Left kidney (tissue), 8 donors: ENCODE measurements at places on chromosomes 7 and 10.

DNA sequence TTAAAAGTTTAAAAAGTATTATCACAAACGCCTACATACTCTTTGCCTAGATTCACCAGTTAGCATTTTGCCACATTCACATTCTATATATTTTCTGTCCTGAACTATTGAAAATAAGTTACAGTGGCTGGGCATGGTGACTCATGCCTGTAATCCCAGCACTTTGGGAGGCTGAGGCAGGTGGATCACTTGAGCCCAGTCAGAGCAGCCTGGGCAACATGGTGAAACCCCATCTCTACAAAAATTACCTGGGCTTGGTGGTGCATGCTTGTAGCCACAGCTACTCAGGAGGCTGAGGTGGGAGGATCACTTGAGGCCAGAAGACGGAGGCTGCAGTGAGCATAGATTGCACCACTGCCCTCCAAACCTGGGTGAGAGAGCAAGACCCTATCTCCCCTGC, 5.3 kb downstream of the ARPC1A start:
- no peak for DNase-seq

- DNase-seq: no peak
These were observed 749.8 kb downstream of the TNS3 start for GRCh38 chr7:46832136-46832535.

DNA sequence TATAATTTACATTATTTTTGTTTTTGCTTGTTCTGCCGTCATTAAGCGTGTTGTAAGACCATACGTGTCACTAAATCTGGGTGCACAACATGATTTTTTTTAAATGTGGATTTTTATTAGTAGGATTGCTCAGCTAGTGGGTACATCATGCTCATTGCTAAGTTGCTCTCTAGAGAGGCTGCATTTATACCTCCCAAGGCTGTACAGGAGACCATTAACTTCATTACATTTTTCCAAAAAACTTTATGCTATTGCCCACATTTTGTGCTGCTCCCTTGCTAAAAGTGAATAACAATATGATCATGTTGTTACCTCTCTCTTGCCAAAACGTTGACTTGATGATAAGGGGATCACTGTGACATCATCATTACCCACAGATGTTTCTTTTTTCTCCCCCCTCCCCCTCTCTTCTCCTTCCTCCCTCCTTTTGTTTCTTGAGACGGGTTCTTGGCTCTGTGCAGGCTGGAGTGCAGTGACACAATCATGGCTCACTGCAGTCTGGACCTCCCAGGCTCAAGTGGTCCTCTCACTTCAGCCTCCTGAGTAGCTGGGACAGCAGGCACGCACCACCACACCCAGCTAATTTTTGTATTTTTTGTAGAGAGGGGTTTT, 65.1 kb downstream of the BMPR1A start:
- no peak for DNase-seq

- no peak for DNase-seq
These were observed 107.1 kb upstream of the NOBOX start for GRCh38 chr7:144510621-144511020.

GRCh38 chr7:16691241-16691640, 45.3 kb downstream of the BZW2 start:
- no peak for DNase-seq

GRCh38 chr10:112442063-112442462, 4.7 kb downstream of the ZDHHC6 start:
- no peak for DNase-seq

DNA sequence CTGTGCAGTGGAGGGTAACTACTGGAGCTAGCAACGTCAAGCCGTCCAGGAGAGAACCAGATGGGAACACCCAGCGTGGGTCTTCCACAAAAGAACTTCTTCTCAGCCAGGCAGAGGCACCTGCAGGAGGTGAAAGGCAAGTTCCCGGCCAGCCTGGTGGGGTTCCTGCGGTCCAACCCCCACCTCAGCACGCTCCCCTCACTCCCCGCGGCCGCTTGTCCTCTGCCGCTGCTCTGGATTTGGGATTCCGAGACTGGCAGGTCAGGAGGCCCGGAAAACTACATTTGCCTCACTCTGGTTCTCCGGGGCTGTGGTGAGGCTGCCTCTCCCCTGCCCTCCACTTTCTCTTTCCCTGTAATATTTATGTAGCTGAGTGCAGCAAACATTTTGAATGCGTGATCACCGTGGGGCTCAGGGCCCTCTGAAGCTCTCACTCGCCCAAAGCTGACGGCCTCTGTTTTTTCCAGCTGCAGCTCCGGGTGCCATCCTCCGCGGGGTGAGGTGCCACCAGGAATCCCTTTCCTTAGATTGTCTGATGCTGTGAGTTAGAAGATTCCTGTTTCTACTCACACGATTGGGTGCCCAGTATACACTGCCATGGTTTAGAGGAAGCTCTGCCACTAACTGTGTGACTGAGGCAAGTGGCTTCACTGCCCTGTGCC, 366.9 kb downstream of the DNAJB6 start:
- DNase-seq: no peak
